Activated naive CD4-positive, alpha-beta T cell treated with anti-CD3 and anti-CD28 coated beads, Interleukin-2, amount 50 U/mL, for 16 hours (primary cell): ENCODE measurements at places on chromosomes 13 and 19.

DNA sequence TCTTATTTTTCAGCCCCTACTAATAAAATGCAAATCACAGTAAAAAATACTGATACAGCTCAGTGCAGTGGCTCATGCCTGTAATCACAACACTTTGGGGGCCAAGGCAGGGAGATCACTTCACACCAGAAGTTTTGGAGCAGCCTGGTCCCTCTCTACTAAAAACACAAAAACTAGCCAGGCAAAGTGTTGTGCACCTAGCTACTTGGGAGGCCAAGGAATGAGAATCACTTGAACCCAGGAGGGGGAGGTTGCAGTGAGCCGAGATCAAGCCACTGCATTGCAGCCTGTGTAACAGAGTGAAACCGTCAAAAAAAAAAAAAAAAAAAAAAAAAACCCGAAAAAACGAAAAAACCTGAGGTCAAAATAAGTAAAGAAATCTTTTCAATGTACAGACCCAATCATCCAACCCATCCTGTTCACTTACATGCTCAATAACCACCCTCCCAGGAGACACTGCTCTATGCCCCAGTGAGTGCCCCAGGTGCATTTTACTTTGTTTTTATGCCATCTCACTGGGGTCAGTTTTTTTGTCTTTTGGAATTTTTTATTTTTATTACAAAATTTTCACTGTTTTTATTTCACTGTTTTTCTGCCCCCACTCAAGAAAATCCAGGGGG lies 107.0 kb downstream of the ZNF486 start:
- no peak for DNase-seq

DNA sequence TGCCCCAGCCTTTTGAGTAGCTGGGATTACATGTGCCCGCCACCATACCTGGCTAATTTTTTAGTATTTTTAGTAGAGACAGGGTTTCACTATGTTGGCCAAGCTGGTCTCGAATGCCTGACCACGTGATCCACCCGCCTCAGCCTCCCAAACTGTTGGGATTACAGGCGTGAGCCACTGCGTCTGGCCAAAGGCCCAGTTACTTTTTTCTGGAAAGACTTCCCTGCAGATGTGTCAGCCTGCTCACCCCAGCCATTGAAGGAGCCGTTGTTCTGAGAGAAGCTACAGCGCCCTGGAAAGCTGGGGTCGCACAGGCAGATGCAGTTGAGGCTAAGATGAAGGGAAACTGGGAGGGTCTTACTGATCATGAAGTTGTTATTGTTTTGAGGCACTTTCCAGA lies 7.9 kb upstream of the ZNF626 start:
- no peak for DNase-seq

DNA sequence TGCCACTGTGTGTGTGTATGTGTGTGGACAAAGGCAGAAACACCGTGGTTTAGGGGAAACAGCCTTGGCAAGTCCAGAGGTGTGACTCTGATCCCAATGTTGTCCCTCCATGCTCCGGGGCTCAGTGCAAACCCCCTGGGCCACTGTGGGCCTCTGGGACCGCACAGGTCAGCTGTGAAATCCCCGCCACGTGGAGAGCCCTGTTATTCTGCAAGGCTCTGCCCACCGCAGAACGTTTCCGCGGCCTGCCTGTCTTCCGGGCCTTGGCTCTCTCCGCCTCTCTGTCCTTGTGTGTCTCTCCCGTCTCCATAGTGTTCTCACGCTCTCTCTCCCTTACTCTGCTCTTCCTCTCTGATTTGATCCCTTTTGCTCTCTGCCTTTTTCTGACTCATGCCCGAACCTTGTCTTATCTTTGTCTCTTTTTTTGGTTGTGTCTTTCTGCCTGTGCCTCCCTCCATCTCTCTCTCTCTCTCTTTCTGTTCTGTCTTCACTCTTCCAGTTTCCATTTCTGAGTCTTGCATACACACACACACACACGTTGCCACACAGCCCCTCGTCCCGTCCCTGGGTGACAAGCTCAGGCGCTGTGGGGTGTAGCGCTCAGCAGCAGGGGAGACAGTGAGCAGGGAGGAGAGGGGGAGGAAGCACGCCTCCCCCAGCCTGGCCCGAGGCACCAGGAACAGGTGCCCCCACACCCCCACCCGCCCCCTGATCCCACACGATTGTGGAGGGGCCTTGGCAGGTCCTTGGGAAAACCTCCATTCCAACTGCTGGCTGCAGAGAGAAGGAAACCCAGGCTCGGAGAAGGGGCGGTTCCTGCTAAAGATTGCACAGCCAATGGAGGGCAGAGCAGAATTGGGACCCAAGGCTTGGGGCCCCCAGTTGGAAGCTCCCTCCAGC lies 3.0 kb downstream of the TTYH1 start:
- no peak for DNase-seq

GRCh38 chr19:595326-596262 lies 5.9 kb downstream of the HCN2 start:
- no peak for DNase-seq

GRCh38 chr19:5271145-5271544 lies 69.5 kb downstream of the PTPRS start:
- no peak for DNase-seq

DNA sequence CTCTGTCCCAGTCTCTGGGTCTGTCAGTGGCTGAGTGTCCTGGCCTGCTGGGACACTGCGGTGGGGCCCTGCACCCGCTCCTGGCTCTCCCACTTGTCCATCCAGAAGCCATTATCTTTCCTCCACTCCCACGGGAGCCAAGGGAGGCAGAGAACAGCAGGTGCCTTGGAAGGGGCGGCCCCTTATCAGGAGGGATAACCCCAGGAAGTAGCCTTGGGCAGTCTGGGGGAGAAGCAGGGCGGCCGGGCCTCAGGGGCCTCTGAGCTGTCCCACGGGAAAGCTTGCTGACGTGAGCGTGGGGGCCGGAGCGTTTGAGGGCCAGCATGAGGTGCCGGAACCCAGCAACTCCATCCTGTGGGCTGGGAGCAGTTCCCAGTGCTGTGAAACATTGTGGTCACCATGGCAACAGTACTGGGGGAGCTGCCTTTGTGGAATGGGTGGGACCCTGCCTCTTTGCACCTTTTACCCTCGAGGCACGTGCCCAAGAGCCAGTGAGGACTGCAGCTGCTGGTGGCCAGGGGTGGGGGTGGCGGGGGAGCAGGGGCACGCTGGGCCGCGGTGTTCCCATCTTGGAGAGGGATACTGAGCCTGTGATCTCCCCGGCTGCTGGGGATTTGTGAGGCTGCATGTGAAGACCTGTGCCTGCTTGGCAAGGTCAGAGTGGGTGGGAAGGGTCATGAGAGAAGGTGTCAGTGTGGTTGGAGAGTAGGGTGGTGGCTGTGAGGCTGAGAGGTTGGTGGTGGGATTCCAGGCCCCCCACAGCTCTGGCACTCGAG lies 20.9 kb downstream of the KLHL26 start:
- DNase-seq, result no peak

DNA sequence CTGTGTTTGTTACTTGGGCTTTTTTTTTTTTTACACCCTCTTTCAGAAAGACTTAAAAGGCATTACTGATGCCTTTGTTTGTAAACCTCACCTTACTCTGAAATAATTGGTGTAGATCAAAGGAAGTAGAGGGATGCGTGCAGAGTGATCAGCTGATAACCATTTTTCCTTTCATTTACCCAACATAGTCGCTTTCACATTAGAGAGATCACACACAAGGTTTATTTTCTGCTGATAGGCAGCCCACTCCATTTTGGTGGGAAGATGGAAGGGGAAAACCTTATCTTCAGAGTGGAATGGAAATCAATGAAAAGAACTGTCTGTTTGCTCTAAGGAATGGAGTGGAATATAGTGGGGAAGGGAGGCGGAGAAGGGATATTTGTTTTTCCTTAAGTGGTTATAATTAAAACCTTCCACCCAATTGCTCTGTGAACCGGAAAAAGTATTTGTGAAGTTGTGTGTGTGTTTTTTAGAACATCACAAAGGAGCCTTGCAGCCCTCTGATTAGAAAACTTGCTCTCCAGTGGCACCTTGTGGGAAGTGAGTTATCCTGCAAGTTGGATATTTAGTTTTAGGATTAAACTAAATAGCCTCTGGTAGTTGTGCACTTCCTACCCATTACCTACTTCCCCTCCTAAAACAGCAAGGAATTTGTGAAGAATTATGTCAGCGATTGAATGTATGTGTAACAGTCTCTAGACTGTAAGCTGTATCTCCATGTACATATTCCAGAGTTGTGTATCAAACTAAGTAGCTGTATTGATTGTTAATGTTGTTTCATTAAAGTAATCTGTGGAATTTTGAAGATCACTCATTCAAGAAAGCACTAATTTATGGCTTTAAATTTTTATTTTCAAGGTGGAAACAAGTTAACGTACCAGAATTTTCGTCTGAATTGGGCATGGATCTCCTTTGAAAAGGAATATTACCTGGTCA lies 76.8 kb downstream of the FREM2 start:
- no peak for DNase-seq

GRCh38 chr19:367963-368629 lies 23.5 kb upstream of the MIER2 start:
- DNase-seq, result no peak

DNA sequence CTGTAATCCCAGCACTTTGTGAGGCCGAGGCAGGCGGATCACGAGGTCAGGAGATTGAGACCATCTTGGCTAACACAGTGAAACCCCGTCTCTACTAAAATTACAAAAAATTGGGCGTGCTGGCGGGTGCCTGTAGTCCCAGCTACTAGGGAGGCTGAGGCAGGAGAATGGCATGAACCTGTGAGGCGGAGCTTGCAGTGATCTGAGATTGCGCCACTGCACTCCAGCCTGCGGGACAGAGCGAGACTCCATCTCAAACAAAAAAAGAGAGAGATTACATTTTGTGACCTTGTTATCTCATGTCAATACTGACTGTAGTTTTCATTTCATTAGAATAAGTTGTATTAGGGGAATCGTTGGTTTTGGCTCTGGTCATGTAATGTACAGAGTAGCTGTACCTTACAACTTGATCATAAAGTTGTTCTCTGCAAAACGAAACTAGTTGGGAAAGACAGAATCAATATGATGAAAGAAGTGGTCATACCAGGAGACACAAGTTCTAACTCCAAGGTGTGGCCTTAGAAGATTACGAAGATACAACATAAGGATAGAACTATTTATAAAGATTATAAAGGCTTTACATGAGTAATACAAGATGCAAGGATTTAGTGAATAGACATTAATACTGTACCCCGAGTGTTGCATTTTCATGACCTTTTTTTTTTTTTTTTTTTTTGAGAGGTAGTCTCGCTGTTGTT lies 15.3 kb downstream of the TMEM38A start:
- no peak for DNase-seq
